ENCODE measurements at places on chromosomes 6 and 20. TPM values are rescaled to one million over a fixed set of nuclear protein-coding genes. Genes with fewer than 3 reads are reported as not detected.

GRCh38 chr20:60215816-60216730 is 257.9 kb downstream of the CDH26 start:
- H3K36me3 ChIP-seq: no peaks in the 10 kb centered on the region
- H3K4me1 ChIP-seq: no peaks in the 10 kb centered on the region
- no peak overlapping the region for H3K4me3 ChIP-seq
- no peak overlapping the region for H3K27ac ChIP-seq
- peaks cover under 1% of the 10 kb centered on the region for H3K27me3 ChIP-seq

DNA sequence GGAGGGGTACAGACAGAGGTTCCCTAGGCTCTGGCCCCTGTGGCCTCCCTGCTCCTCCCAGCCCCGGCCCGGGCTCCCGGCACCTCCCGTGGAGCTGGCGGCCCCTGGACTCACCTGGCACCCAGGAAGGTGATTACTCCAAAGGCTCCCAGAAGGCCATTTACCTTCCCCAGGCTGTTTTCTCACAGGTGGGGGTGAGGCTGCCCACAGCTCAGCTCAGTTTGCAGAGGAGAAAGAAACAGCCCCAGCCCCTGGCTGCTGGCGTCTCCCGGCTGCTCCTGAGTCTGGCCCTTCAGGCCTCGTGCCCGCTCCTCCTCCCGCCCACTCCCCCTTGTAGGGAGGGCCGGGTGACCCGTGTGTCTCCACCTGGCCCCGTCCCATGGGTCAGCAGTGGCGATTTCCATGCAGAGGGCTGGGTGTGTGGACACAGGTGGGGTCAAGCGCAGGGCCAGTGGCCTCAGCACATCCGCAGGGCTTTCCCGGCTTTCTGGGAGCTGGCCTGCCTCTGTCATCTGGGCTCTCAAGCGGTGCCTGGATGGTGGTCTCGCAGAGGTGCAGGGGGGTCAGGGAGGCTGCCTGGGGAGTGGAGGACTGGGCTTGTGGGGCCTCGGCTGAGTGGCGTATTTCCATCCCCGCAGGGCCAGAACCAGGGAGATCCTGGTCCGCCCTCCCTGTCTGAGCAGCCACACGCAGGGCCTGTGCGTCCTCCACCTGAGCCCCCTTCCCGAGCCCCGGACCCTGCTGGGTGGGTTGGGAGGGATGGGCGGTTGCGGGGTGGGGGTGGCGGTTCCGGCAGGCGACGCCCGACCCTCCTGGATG is 20.2 kb upstream of the GATA5 start:
- no peak overlapping the region for H3K4me3 ChIP-seq
- peaks cover 39% of the 10 kb centered on the region for H3K4me1 ChIP-seq
- H3K27me3 ChIP-seq: no peaks in the 10 kb centered on the region
- no peaks in the 10 kb centered on the region for H3K36me3 ChIP-seq
- DNase-seq: no peak

The CDH4 gene
- total RNA-seq: not detected

DNA sequence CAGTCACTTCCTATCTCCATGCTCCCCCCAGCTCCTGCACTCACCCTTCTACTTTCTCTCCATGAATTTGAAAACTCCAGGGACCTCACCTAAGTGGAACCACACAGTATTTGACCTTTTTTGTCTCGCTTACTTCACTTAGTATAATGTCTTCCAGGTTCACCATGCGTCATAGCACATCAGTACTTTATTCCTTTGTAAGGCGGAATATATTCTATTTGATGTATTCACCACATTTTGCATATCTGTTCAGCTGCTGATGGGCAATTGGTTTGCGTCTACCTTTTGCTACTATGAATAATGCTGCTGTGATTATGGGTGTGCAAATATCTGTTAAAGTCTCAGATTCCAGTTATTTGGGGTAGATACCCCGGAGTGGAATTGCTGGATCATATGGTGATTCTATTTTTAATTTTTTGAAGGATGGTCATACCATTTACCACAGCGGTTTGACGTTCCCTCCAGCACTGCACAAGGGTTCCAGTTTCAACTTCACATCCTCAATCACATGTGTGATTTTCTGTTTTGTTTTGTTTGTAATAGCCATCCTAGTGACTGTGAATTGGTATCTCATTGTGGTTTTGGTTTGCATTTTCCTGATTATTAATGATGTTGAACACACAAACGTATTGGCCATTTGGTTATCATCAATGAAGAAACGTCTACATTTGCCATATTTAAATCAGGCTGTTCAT is 20.3 kb upstream of the SYNDIG1 start:
- no peak overlapping the region for H3K4me3 ChIP-seq
- H3K27ac ChIP-seq: no peak overlapping the region
- no peaks in the 10 kb centered on the region for H3K27me3 ChIP-seq
- no peaks in the 10 kb centered on the region for H3K36me3 ChIP-seq
- no peaks in the 10 kb centered on the region for H3K4me1 ChIP-seq

DNA sequence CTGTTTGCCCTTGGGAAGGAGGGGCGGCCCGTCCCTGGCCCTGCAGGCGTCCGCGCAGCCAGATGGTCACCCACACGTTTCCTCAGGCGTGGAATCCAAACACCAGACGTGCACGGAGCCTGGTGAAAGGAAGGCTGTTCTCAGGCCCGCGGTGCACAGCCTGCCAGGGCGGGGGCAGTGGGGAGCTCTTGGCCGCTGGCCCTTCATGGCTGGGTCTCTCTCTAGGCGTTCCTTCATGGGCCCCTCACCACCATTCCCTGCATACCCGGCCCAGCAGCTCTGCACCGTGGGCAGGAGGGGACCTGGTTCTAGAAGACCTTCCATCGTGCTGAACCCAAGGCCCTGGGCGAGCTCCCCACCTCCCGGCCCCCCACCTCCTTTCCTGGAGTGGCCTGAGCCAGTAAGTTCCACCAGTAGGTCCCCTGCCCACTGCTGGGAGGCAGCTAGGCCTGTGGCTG is 30.4 kb upstream of the SMOC2 start:
- H3K4me1 ChIP-seq: no peaks in the 10 kb centered on the region
- no peaks in the 10 kb centered on the region for H3K36me3 ChIP-seq
- no peak overlapping the region for H3K4me3 ChIP-seq
- H3K27me3 ChIP-seq: no peaks in the 10 kb centered on the region

DNA sequence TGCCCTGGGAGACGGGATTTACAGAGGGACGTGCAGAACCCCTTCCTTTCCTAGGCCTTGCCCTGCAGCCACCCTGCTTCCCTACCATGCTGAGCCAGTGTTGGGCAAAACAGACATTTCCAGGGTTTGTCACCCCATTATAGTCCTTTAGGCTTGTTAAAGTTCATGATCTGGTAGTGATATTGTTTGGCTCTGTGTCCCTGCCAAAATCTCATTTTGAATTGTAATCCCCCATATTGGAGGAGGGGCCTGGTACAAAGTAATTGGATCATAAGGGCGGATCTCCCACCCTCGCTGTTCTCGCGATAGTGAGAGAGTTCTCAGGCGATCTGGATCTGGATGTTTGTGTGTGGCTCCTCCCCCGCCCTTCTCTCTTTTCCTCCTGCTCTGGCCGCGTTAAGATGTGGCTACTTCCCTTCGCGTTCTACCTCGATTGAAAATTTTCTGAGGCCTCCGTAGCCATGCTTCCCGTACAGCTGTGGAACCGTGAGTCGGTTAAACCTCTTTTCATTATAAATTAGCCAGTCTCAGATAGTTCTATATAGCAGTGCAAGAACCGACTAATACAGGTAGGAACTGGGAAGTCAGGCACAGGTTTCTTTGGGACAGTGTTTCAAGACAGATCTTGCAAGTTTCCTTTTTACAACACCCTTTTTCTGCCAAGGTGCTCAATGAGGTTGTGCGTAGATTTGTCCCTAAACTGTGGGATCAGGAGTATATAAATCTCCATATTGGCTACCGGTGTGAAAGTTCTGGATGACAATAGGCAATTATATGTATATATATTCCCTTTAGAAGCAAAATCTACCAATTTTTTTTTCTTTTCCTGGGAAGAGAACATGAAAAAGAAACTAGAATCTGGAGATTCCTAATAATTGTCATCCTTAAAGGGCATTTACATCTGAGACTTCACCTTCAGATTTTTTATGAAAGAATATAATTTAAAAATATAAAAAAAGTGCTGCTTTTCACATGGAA is 152.1 kb downstream of the SAMD5 start:
- H3K27ac ChIP-seq: no peak overlapping the region
- no peak for DNase-seq
- H3K36me3 ChIP-seq: no peaks in the 10 kb centered on the region
- no peaks in the 10 kb centered on the region for H3K27me3 ChIP-seq
- H3K4me1 ChIP-seq: no peaks in the 10 kb centered on the region

The TBCC gene
- total RNA-seq: 55.7 TPM

- DNase-seq: no peak
- peaks cover 12% of the 10 kb centered on the region for H3K4me1 ChIP-seq
- H3K27ac ChIP-seq: no peak overlapping the region
- H3K4me3 ChIP-seq: no peak overlapping the region
- no peaks in the 10 kb centered on the region for H3K27me3 ChIP-seq
These were observed 7.3 kb upstream of the PRPH2 start for GRCh38 chr6:42729731-42730130.

GRCh38 chr6:5086294-5086890 is 1.3 kb downstream of the PPP1R3G start:
- peaks cover 34% of the 10 kb centered on the region for H3K4me1 ChIP-seq
- DNase-seq: peak; percentile 44
- no peaks in the 10 kb centered on the region for H3K27me3 ChIP-seq
- H3K36me3 ChIP-seq: no peaks in the 10 kb centered on the region
- H3K4me3 ChIP-seq: no peak overlapping the region

DNA sequence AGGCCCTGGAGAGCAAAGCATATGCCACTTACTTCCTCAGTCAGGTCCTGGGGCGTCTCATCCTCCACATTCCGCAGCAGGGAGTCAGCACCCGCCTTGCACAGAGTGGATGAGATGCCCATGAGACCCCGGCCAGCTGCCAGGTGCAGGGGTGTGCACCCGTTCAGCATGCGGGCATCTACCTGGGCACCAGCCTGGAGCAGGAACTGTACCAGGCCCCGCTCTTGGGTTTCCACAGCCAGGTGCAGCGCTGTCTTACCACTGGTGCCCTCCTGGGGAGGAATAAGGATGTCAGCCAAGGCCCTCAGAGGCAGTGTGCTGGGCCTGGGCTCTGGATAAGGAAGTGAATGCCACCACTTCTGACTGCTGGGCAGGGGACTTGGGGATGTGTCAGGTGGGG is 2.7 kb upstream of the SLC35B2 start:
- peak overlapping the region; percentile 98 for H3K27ac ChIP-seq
- H3K4me1 ChIP-seq: peaks cover 66% of the 10 kb centered on the region
- H3K4me3 ChIP-seq: no peak overlapping the region

The PRDM13 gene
- total RNA-seq: not detected

The GHRH gene
- total RNA-seq: not detected

The MED23 gene
- total RNA-seq: 55.4 TPM

DNA sequence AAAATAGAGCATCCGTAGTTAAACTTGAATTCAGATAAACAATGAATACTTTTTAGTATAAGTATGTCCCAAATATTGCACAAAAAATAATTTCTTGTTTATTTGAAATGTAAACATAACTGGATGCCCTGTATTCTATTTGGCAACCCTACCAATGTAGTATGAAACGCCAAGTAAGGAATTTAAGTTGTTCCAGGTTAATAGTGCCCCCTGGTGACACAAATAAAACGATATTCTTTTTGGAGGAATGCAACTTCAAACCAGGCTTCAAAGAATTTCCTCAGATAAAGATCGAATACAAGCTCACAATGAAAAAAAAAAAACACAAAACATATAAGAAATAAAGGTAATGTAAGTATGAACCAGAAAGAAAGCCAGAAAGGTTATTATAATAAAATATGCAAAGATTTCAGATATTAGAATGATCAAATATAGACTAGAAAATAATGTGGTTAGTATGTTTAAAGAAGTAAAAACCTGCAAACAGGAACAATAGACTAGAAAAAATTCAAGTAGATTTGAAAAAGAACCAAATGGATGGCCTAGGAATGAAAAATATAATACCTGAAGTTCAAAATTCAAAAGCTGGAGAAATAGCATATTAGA is 18.4 kb upstream of the AKAP7 start:
- H3K4me3 ChIP-seq: no peak overlapping the region
- no peaks in the 10 kb centered on the region for H3K36me3 ChIP-seq
- no peaks in the 10 kb centered on the region for H3K27me3 ChIP-seq

GRCh38 chr6:133837801-133838349 is 51.0 kb upstream of the TCF21 start:
- no peak overlapping the region for H3K27ac ChIP-seq
- peak overlapping the region; percentile 23 for H3K4me3 ChIP-seq
- peaks cover 7% of the 10 kb centered on the region for H3K27me3 ChIP-seq
- DNase-seq: peak; percentile 59

The LRFN2 gene
- total RNA-seq: not detected

The GCM1 gene
- 0.57 TPM for total RNA-seq

DNA sequence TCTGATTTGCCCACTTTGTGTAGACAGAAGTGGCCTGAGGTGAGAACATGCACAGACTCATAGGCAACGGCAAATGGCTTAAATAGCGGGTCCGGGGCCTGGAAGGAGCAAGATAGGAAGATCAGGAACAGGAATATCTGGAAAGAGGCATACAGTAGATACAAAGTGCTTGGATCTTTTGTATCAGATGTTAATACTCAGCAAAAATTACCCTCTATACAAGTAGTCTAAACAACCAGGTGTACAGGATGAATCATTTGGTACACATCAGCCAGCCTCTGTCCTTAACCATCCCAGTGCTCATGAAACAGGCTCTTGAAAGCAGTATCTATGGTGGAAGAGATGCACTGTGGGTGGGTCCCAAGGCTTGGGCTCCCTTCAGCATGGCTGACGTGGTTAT is 28.9 kb upstream of the HLA-C start:
- H3K27me3 ChIP-seq: peaks cover 5% of the 10 kb centered on the region
- DNase-seq: no peak
- H3K4me3 ChIP-seq: no peak overlapping the region

The ELOVL2 gene
- not detected for total RNA-seq

The CTAGE9 gene
- not detected for total RNA-seq

The IP6K3 gene
- total RNA-seq: not detected

DNA sequence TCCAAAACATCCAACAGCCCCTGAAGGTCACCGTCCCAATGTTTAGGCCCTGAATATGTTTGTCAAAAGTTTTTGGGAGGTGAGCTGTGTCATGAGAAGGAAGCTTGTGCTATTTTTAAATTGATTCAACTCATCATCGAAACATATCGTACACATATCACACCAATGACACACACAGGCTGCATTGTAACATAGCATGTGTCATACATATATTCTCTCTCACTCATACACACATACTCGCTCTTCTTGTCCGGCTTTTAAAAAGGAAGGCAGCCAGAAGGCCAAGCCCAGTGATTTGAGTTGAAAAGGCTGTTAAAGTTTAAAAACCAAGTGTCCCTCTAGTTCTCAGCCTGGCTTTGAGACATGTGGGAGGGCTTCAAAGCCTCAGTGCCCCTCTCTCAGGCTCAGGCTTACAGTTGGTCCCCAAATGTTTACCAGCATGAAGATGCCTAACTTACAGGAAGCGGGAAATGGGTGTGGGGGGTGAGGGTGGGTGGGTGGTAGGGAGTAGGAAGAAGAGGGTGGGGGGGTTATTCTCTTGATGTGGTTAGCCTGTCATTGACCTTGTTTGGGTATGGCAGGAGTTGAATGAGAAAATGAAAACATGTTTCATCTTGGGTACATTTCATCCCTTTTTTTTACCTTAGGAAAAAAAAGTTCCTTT is 3.3 kb upstream of the PRDM1 start:
- no peak overlapping the region for H3K27ac ChIP-seq
- H3K36me3 ChIP-seq: no peaks in the 10 kb centered on the region
- no peak for DNase-seq
- H3K4me1 ChIP-seq: peaks cover 34% of the 10 kb centered on the region

GRCh38 chr6:155481215-155481614 is 25.6 kb upstream of the NOX3 start:
- no peak for DNase-seq
- no peak overlapping the region for H3K27ac ChIP-seq
- H3K4me3 ChIP-seq: no peak overlapping the region
- no peaks in the 10 kb centered on the region for H3K4me1 ChIP-seq
- H3K36me3 ChIP-seq: no peaks in the 10 kb centered on the region
